NCI-H1105 treated with DMSO at 0.1 percent for 48 hours (cell line): ENCODE measurements at places on chromosomes 7 and 10.

GRCh38 chr10:85578860-85579259, 787.7 kb downstream of the GRID1 start:
- DNase-seq = no peak

DNA sequence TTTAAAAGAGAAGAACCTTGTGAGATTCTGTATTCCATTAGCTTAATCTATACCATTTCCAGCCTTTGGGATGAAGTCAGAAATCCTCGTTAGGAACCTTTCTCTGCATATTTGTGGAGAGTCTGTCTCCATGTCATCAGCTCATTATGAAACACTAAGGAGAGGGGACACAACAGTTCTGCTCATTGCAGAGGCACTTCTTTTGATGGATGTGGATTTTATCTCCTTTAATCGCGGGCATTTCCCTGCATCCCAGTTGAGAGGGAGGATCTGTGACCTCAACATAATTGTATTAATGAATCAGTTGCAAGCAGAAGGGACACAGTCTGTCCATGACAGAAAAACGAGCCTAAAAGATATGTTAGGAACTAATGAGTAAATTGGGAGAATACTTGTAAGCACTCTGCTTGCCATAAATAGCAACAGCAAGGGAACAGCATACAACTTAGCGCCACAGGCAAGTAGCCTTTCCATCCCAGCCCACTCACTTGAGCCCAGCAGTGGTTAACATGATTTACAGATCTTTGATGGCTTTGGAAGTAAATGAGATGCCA, 37.9 kb downstream of the SORCS1 start:
- DNase-seq = no peak

DNA sequence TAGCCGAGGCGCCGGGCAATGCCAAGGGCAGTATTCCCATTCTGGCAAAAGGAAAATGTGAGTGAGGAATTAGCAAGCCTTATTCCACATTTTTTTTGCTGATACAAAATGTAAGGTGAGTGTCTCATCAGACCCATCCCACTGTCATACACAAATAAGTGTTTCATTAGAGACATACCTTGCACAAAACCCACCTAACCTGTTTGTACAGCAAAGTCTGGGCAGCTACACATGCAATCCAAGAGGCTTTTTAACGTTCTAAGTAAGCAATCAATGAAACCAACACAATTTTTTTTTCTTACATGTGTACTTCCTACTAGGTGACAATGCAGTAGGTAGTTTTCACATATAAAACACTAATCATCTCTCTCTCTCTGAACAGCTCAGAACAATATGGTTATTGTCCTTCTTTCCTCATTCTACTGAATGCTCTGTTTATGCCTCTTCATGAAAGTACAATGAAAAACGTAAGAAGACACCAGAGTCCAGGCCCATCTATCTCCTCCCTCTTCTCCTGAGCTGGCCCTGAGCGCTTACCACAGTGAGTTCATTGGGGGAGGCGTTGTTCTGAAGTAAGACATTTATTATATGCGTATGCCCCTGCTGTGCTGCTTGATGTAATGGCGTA, 217.2 kb downstream of the ANK3 start:
- no peak for DNase-seq

DNA sequence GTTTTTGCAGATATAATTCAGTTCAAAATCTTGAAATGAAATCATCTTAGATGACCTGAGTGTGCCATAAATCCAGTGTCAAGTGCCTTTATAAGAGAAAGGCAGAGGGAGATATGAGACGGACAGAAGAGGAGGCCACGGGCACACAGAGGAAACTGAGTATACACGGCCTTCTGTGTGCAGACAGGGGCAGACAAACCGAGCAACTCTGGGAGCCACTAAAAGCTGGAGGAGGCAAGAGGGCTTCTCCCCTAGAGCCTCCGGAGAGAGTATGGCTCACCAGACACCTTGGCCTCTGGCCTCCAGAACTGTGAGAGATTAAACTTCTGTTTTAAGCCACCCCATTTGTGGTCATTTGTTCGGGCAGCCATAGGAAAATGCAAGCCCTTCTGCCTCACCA, 12.6 kb downstream of the TSPAN15 start:
- DNase-seq = no peak

DNA sequence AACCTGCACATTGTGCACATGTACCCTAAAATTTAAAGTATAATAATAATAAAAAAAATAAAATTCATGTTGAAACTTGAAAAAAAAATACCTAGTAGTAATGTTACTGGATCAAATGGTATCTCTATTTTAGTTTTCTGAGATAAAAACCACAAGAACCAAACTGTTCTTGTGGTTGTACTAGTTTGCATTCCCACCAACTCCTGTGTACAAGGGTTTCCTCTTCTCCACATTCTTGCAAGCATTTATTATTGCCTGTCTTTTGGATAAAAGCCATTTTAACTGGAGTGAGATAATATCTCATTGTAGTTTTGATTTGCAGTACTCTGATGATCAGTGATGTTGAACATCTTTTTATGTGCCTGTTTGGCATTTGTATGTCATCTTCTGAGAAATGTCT, 177.7 kb downstream of the KIF20B start:
- DNase-seq = no peak

GRCh38 chr10:118278649-118279048, 63.5 kb downstream of the FAM204A start:
- DNase-seq = no peak

DNA sequence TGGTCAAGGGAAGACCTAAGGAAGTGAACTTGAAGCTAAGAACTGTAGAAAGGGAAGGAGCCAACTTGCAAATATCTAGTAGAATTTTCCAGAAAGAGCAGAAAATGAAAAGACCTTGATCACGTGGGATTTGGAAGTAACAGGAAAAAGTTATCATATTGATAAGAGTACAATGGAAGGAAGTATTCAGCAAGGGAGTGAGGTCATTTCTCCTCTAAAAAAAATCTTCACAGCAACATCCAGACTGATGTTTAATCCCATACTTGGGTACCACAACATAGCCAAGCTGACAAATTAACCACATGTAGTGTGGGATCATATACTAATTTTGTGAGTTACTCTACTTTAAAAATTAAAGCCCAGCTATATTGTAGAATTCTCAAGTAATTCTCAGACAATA, 207.0 kb upstream of the CXCL12 start:
- no peak for DNase-seq

DNA sequence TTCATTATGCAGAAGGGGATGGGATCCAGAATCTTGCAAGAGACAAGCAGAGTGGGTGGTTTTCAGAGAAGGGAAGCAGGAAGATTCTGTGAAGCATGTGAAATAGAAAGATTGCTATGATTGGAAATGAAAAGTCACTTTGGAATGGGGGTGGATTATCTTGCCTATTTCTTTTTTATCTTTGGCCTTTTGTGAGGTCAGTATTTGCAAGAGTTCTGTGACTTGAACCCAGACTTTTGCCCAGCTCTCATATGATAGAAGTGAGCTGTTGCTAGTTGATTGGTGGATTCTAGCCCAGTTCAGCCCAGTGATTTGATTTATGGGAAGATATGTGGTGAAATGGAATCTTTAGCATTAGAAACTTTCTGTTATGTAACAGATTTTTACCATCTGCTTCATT, 17.1 kb downstream of the ENTPD7 start:
- no peak for DNase-seq

DNA sequence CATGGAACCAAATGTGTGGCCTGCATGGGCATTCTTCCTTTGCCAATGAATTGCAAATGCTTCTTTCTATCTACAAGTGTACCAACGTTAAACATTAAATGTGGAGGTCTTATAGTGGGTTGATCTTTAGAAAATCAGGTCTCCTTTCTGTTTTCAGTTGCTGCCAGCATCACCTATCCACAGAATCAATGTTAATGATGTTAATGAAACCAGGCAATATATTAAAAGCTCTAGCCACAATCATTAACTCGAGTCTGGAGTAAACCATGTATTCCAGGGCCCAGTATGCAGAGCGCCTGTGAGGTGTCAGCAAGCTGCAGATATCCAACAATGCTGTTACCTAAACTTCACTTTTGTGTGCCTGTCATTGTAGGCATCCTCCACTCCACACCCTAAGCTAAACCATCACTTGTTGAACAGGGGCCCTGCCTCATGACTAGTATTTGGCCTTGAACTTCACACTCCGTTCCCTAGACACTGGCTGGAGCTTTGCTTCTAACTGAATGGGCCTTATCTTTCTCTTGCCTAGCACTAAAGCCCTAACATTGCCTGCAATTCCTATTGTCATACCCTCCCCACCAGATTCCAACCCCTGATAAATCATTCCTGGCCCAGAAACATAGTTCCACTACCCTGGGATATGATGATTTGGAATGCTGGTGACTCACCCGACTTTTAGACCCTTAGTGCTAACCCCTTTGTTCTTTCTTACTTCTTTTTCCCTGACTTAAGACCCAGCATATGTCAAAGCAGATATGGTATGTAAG, 24.3 kb upstream of the ITGB8 start:
- no peak for DNase-seq

DNA sequence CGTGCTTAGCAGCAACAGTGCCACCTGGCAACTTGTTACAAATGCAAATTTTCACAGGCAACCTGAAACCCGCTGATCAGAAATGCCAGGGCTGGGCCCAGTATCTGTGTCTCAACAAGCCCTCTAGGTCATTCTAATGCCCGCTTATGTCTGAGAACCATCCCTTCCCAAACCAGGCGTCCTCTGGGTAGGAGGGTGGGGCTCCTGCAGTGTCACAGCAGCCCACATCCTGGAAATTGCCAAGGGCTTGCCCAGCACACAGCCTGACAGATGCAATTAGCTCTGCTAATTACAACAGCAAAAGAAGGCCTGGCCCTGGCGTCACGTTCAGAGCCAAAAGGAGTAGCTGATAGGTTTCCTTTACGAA, 15.9 kb downstream of the ITPRIP start:
- no peak for DNase-seq

DNA sequence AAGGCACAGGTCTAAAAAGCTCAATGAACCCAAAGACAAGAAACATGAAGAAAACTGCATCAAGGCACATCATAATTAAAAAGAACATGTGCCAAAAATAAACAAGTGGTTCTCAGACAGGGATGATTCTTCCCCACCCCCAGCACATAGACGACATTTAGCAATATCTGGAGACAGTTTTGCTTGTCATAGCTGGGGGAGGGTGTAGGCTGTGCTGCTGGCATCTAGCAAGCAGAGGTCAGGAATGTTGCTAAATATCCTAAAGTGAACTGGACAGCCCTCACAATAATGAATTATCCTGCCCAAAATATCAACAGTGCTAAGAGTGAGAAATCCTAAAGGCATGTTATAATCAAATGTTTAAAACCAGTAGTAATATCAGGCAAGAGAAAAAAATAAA, 122.6 kb downstream of the MICU1 start:
- DNase-seq = no peak

DNA sequence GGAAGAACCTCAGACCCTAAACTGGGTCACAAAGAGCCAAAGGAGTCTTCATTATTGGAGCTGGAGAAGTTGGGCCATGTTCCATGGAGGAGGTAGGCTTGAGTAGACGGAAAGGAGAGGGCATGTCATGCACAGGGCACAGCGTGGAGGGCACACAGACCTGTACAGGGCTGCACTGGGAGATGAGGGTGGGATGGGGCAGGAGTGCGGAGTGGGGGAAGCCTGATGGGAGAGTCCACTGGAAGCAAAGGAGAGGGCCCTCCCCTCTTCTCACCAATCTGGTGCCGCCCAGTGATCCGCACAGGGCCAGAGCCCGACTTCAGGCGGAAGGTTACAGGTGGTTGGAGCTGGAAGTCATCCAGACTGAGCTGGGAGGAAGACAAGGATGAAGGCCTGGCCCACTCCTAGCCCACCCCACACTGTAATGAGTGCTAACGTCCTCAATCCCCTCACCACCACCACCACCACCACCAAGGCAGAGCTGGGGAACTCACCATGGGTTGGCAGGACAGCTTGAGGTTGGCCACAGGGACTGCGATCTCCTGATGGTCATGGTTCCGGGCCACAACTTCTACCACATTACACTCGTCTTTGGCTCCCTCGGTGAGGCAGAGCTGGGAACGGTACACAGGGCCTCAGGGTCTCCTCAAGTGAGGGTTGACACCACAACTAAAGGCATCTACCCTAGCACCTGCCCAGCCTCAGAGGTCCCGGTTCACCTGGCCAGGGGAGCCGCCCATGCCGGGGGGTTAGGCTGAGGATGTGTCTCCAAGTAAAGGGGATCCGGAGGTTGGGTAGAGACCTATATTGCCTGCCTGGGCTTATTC, 1.0 kb downstream of the NPM3 start:
- no peak for DNase-seq

DNA sequence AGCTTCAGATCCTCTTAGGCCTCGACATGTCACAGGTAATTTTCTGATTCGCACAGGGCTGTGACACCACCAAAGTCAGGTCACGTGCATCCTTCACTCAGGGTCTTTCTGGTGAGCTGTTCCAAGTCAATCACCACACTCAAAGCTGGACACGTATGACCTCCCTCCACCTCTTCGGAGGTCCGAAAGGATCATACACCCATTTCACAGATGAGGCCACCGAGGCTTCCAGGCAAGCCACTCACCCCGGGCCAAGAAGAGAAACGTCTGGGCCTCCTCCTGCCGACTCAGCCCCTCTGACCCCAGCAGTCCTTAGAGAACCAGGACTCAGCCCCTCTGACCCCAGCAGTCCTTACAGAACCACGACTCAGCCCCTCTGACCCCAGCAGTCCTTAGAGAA, 74.6 kb downstream of the FOXL3 start:
- DNase-seq = no peak

DNA sequence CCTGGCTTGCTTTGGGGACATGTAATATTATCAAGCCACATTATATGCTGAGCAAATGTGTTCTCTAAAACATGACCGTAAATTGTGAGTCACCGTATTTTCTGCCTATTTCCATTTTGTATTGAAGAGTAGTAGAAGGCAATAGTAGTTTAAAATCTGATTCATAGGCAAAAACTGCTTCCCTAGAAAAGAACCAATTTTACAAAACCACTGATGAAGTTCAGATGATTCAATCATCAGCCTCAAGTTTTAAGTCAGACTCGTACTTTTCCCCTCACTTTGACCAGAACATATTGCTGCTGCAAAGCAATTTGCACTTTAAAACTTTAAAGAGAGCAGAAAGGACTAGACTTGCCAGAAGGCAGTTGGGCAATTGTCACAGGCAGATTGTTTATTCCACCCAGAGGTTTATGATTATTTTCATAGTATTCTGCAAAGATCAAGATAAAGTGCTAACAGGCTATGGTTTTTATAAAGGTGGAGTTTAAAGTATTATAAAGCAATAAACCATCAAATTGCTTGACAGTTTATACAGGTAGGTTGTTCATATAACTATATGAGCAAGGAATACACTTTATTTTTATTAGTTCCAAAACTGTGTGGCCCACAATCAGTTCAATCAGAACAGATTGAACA, 168.2 kb downstream of the ETV1 start:
- no peak for DNase-seq

- peak; percentile 77 for DNase-seq
Measured at GRCh38 chr7:20598459-20599309, 16.8 kb upstream of the ABCB5 start.

GRCh38 chr7:149707448-149707886, 65.9 kb downstream of the ZNF467 start:
- DNase-seq = no peak

DNA sequence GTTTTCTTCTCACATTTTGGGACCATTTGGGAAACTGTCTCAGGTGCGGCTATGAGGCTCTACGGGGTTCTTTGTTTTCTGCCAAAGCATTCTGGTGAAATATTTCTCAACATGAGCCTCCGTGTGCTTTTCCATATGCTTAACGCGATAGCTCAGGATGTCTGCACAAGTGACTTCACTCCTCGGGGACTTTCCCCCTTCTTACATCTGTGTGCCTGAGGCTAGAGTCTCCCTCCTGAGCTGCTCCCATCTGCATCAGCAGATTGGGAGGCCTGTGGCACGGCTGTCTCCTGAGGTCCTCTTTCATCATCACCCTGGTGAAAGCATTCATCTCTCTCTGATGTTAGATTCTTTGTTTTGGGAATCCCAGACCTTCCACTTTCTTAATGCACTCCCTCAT, 1190.9 kb downstream of the TYW1 start:
- no peak for DNase-seq
